Breast epithelium (tissue), 4 donors: ENCODE measurements at places on chromosomes 12 and 14. TPM values are rescaled to one million over a fixed set of nuclear protein-coding genes. Genes with fewer than 3 reads are reported as not detected.

The IGF1 gene
- 101 TPM for total RNA-seq

The SLC6A15 gene
- 2.2 TPM for total RNA-seq

- no peaks in the 10 kb centered on the region for H3K36me3 ChIP-seq
- DNase-seq: no peak
- no peaks in the 10 kb centered on the region for H3K27me3 ChIP-seq
Measured at GRCh38 chr12:64452559-64453329, 824 bp downstream of the TBK1 start.

DNA sequence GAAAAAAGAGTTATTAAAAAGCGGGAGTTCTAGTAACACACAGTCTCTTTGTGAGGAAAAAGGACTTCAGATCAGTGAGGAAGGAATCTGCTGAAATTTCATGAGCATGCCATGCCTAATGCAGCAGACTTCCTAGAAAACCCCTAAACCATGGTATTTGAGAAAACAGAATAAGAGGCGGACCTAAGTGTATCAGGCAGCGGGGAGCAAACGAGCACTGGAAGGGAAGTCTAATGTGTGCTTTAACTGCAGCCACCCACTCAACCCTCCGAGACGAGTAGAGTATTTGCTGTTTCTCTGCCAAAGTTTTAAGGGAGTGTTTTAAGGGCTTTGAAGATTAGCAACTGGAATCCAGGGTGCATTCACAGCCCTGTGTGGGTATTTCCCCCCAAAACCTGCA is 36.5 kb downstream of the ACADS start:
- H3K4me3 ChIP-seq: no peak overlapping the region
- H3K27ac ChIP-seq: peak overlapping the region; percentile 54
- no peaks in the 10 kb centered on the region for H3K4me1 ChIP-seq
- H3K27me3 ChIP-seq: no peaks in the 10 kb centered on the region

- no peak for DNase-seq
- H3K36me3 ChIP-seq: no peaks in the 10 kb centered on the region
- H3K27me3 ChIP-seq: no peaks in the 10 kb centered on the region
- H3K4me1 ChIP-seq: no peaks in the 10 kb centered on the region
Measured at GRCh38 chr14:67440513-67440912, 28.5 kb upstream of the PLEK2 start.

DNA sequence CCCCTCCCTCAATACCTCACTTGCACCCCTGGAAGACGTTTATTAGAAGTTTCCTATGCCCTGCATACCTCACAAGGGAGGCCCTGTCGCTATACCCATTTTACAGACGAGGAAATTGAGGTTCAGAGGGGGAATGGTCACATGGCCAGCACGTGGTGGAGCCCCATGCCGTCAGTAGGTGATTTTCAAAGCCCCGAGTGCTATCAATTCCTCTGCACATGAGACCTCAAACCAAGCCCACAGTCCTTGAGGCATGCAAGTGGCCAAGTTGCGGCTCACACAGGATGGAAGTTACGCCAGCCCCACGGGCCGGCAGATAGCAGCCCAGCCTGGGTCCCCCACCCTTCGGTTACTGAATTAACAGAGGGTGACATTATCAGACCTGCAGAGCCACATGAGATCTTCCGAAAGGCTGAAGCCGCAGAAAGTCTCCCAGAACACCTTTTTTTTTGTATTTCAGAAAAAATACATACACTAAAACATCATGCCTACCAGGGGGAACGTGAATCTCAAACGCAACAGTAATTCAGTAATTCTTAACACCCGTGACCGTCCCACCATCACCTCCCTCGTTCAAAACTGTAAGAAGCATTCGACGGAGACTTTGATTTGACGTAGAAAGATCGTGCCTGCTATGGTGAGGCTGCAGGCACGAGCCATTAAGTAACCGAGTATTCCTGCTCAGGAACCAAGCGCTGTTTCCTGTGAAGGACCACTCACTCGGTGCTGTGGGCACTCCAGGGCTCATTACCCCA is 129.0 kb downstream of the RFLNA start:
- DNase-seq: no peak
- peak overlapping the region; percentile 94 for H3K27ac ChIP-seq
- peak overlapping the region; percentile 64 for H3K4me3 ChIP-seq
- no peaks in the 10 kb centered on the region for H3K36me3 ChIP-seq
- peaks cover 17% of the 10 kb centered on the region for H3K4me1 ChIP-seq
- no peaks in the 10 kb centered on the region for H3K27me3 ChIP-seq

The TESPA1 gene
- 1.3 TPM for total RNA-seq

DNA sequence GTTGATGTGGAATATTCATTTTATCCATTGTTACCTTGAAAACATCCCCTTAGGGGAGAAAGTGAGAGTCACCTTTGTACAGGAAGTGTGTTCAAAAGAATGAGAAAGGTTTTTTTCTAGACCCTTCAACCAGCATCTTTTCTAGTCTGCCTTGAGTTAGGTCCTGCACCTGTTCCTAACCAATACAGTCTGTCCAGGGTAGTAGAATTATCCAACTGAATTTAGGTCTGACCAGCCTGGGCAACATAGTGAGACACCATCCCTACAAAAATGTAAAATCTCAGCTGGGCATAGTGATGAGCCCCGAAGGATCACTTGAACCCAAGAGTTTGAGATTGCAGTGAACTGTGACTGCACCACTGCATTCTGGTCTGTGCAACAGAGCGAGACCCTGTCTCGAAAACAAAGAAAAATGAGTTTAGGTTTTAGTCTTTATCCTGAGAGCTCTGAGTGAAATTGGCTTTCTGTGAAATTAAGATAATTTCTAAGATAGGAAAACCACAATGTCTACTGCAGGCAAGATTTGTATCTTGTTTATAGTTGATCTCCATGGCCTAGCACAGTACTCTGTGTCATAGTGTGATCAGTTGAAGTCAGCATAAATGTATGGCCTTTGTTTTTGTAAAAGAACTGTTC is 25.2 kb downstream of the ARHGAP5 start:
- no peak overlapping the region for H3K27ac ChIP-seq
- H3K27me3 ChIP-seq: no peaks in the 10 kb centered on the region
- H3K4me1 ChIP-seq: no peaks in the 10 kb centered on the region
- no peak for DNase-seq
- no peak overlapping the region for H3K4me3 ChIP-seq

- H3K27ac ChIP-seq: no peak overlapping the region
- H3K27me3 ChIP-seq: no peaks in the 10 kb centered on the region
- DNase-seq: no peak
Measured at GRCh38 chr14:99073431-99073830, 198.6 kb downstream of the BCL11B start.

DNA sequence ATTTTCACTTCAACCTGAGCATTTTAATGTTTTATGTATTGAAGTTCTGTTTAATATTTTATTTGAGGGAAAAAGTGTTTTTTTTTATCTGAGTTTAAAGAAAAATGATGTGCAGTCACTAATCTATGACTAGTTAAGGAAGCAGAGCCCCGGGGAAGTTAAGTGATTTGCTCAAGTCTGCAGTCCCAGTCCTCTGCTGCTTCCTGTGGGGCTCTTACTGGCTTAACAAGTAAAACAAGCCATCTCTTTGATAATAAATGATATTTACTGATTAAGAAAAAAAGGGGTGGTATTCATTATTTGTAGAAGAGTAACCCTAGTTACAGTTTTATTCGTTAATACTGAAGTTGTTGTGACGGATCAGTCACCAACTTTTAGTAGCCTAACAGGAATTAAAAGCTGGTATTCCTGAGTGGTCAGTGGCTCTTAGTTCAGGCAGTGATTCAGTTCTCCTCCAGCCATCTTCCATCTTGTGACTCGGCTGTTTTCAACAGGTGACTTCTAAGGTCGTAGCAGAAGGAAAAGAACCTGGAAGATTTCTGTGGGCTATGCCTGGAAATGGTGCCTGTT is 21.7 kb downstream of the BICDL1 start:
- H3K27ac ChIP-seq: no peak overlapping the region
- no peak overlapping the region for H3K4me3 ChIP-seq
- H3K36me3 ChIP-seq: no peaks in the 10 kb centered on the region
- no peaks in the 10 kb centered on the region for H3K4me1 ChIP-seq

GRCh38 chr14:68986926-68987652 is 8.0 kb upstream of the ACTN1 start:
- H3K4me1 ChIP-seq: no peaks in the 10 kb centered on the region
- no peak overlapping the region for H3K4me3 ChIP-seq
- DNase-seq: no peak
- no peaks in the 10 kb centered on the region for H3K36me3 ChIP-seq

DNA sequence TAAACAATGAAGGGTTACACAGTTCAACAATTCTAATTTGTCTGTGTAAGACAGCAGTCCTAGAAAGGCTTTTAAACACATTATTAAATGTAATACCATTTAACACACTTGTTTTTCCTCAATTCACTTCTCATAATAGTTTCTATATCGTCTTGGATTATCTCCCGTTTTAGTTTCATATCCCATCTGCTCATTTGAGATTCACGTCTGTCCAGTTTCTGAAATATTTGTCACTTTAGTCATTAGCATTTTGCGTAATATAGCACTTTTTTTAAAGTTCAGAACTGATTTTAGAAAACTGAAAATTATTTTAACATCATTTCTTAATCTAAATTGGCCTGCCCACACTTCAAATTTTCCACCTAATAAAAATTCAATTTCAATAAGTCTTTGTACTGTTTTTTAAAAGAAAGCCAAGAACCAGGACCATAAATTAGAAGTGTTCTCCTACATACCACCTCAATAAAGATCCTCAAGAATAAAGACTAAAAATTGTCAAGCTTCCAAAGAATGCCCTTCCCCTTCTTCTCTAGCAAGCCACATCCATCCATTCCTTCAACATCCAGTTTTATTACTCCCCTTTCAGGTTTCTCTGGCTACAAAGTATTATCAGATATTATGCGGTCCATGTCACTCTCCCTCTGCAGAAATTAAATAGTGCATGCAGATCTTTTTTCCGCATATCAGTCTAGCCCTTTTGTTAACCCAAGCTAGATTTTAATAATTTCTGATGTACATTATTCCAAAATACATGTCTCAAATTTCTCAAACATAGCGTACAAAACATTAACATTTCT is 11.9 kb downstream of the MED13L start:
- no peaks in the 10 kb centered on the region for H3K4me1 ChIP-seq
- no peak for DNase-seq
- no peaks in the 10 kb centered on the region for H3K36me3 ChIP-seq
- no peak overlapping the region for H3K27ac ChIP-seq
- no peaks in the 10 kb centered on the region for H3K27me3 ChIP-seq

DNA sequence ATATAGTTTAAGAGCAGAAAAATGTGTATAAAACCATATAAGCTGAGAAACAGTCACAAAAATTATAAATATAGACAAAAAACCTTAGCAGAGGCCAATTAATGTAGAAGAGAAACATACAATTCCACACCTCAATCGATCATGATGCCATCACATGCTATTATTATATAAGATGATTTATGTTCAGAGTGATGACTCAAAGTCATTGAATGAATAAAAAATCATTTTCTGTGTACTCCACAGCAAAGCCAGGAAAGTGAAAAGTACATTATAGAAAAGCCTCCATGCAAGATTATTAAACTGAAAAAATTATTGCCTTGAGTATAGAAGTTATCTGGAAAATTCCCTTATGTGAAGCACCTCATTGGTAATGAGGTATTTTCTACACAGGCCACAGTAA is 229.2 kb upstream of the PPFIA2 start:
- no peak overlapping the region for H3K27ac ChIP-seq
- H3K36me3 ChIP-seq: no peaks in the 10 kb centered on the region
- no peak overlapping the region for H3K4me3 ChIP-seq
- H3K4me1 ChIP-seq: no peaks in the 10 kb centered on the region

- no peaks in the 10 kb centered on the region for H3K4me1 ChIP-seq
- no peaks in the 10 kb centered on the region for H3K27me3 ChIP-seq
- no peak overlapping the region for H3K27ac ChIP-seq
Measured at GRCh38 chr12:88753066-88753465, 172.8 kb upstream of the KITLG start.

The ARHGEF25 gene
- total RNA-seq: 19.2 TPM

DNA sequence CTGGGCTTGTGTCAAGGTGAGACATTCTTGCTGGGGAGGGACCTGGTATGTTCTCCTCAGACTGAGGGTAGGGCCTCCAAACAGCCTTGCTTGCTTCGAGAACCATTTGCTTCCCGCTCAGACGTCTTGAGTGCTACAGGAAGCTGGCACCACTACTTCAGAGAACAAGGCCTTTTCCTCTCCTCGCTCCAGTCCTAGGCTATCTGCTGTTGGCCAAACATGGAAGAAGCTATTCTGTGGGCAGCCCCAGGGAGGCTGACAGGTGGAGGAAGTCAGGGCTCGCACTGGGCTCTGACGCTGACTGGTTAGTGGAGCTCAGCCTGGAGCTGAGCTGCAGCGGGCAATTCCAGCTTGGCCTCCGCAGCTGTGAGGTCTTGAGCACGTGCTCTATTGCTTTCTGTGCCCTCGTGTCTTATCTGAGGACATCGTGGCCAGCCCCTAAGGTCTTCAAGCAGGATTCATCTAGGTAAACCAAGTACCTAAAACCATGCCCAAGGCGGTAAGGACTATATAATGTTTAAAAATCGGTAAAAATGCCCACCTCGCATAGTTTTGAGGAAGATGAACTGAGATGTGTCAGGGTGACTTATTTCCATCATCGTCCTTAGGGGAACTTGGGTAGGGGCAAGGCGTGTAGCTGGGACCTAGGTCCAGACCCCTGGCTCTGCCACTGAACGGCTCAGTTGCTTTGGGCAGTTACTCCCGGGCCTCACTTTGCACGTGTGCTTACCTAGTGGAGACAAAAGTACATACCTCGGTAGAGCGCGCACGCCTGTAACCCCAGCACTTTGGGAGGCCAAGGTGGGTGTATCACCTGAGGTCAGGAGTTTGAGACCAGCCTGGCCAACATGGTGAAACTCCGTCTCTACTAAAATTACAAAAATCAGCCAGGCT is 4.3 kb downstream of the GAPDH start:
- H3K4me3 ChIP-seq: no peak overlapping the region
- peak overlapping the region; percentile 94 for H3K27ac ChIP-seq
- peaks cover 18% of the 10 kb centered on the region for H3K4me1 ChIP-seq

DNA sequence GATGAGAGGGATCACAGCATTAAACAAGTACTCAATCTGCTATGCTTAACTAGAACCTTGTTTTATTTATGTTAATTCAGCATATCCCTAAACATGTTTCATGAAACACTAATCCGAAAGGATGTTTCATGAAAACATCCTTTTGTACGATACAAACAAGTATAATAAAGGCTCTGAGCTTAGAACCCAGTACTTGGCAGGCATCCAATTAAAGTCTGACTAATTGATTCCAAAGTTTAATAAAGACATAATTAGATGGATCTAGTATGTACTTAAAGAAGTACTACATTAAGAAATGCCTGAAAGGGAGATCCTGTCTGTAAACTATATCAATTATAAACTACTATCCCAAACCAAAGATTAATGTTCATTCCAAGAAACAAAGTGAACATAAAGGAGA is 51.8 kb downstream of the SCAF11 start:
- H3K36me3 ChIP-seq: no peaks in the 10 kb centered on the region
- no peaks in the 10 kb centered on the region for H3K4me1 ChIP-seq
- H3K27me3 ChIP-seq: no peaks in the 10 kb centered on the region
- H3K27ac ChIP-seq: no peak overlapping the region
- H3K4me3 ChIP-seq: no peak overlapping the region
- DNase-seq: no peak

- H3K36me3 ChIP-seq: no peaks in the 10 kb centered on the region
- H3K4me1 ChIP-seq: no peaks in the 10 kb centered on the region
- H3K27me3 ChIP-seq: no peaks in the 10 kb centered on the region
- no peak overlapping the region for H3K27ac ChIP-seq
Measured at GRCh38 chr14:71247106-71247505, 339.8 kb downstream of the PCNX1 start.
